ENCODE measurements at places on chromosomes 3 and 15.

DNA sequence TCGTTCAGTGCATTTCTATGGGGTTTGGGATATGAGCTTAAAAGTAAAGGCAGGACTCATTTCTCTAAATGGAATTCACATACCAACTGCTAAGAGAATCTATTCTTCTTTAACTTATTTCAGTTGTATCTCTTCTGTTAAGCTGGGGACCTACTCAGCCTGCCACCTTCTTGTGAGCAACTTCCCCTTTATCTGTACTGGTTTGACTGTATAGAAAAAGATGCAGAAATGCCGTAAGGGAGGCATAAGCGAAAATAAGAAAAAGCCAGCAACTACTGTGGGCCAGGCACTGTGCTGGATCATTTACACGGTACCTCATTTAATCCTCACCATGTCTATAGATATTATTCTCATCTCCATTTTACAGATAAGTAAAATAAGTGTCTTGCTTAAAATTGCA is 38.4 kb downstream of the RBMS3 start:
- no peak for DNase-seq

DNA sequence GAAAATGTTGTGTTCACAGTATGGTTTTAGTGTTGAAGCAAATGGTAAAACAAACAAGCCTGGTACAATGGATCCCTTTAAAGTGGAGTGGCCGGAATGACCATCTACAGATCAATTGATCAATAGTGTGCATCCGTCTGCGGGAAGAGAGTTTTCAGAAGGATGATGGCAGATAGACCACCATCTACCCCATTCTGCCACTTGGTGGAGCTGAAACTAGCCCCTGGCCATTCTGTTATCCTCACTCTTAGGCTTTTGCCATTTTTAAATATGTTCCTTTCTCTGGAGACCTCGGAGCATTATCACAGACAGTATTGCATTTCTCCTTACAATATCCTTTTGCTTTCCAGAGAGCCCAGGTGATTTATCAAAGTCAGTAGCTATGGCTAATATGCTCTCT is 258.9 kb upstream of the CFAP20DC start:
- no peak for DNase-seq

DNA sequence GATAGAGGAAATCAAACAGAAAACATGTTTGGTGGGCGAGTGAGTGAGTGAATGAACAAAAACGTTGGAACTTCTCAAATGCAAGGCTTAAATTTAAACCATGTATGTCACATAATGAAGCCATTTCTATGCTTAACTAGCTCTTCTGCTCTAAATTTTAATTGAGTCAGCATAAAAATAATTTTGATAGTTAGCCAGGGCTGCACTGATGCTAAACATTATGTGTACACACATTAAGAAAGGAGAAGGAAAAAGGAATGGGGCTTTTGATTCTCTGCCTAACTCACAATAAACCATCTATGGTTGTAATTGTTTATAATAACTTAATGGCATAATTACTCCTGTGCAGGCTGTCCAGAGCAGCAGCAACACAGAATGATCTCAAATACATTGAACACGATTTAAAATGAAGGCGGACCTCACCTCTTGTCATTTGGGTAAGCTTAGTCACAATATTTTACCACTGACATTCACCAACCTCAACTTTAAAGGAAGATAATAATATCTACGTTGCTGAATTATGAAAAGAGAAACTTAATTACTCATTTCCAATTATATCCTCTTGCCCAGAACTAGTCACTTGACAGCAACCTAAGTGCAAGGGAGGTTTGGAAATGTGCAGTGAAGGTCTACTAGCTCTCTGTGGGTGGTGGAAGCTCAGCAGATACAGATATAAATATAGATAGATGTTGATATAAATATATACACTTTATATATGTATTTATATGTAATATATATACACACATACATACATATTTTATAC is 318.4 kb upstream of the TRIM42 start:
- peak; percentile 22 for DNase-seq

- no peak for DNase-seq
These were observed 72.7 kb downstream of the FBLN2 start for GRCh38 chr3:13621381-13622221.

GRCh38 chr15:51759557-51760070 is 8.2 kb downstream of the TMOD2 start:
- peak; percentile 80 for DNase-seq

DNA sequence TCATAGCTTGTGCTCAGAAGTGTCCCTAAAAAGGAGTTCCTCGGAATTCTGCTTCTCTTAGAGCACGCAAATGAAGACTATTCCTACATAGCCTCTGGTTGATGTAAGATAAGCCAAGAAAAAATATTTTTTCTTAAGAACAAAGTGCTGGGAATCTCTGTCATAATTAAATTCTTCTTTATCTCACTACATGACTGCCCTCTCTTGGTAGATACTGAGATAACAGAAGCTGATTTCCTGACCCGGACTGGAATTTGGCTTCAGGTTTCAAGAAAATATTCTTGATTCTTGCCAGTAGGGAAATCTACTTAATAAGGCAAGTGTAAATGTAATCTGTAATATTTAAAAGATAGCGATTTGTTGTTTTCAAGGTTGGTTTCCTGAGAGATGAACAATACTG is 31.3 kb upstream of the SETMAR start:
- no peak for DNase-seq

DNA sequence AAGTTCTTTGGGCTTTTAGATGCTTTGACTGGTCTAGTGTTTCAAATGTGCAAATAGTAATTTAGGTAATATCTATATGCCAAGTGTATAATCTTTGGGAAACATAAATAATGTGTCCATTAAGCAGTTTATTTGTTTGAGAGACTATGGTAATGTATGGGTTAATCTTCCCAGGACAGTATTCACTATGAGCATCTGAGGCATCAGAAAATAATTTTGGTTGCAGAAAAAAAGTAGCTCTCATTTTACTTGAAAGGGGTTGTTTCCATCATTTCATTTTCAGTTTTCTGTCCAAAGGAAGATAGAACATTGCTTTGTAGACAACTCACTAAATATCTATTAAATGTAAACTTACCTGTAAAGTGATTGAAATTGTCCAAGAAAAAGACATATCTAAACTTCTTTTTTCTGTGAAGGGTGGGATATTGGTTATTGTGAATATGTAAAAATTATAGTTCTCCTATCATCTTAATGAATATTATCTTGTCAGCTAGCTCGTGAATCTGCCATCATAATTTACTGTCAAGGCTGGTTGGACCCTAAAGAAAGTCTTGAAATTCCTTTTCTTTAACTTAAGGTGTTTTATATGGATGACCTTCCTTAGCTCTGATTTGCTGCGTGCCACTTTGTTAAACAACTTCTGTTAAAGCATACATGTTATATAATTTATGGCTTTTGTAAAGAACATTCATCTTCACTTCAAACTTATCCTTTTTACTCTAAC is 108.8 kb downstream of the EPHA3 start:
- no peak for DNase-seq

All from DMS79 treated with DMSO at 0.1 percent for 48 hours (cell line).